ENCODE measurements at places on chromosomes 3 and 15. TPM values are rescaled to one million over a fixed set of nuclear protein-coding genes. Genes with fewer than 3 reads are reported as not detected.

Gene SLC51B
- total RNA-seq = not detected

Gene HDC
- 0.78 TPM for total RNA-seq

Gene SLC12A1
- total RNA-seq = not detected

Gene IL17RB
- 6.1 TPM for total RNA-seq

Gene TFDP2
- 95.7 TPM for total RNA-seq

GRCh38 chr15:72117486-72118016 lies 399 bp downstream of the MYO9A start:
- no peaks in the 10 kb centered on the region for H3K36me3 ChIP-seq
- peak overlapping the region; percentile 94 for H3K27ac ChIP-seq
- peaks cover 13% of the 10 kb centered on the region for H3K4me1 ChIP-seq
- DNase-seq = peak; percentile 80

DNA sequence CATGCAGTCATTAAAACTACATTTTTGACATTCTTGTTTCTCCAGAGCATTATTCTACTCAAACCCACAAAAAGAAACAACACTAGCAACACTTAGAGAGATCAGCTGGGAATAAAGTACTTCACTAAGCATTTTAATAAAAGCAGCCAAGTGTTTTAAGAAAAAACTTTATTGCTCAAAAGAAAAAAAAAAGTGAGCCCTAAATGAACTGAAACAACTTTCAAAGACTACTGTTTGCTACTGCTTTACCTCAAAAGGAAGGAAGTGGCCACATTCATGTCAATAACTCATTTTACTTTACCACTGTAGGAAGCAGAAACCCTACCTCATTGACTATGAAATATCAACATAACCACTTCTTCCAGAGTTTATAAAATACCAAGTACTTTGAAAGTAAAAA lies 91.3 kb downstream of the UACA start:
- no peak for DNase-seq
- no peaks in the 10 kb centered on the region for H3K36me3 ChIP-seq
- H3K27ac ChIP-seq = peak overlapping the region; percentile 41

DNA sequence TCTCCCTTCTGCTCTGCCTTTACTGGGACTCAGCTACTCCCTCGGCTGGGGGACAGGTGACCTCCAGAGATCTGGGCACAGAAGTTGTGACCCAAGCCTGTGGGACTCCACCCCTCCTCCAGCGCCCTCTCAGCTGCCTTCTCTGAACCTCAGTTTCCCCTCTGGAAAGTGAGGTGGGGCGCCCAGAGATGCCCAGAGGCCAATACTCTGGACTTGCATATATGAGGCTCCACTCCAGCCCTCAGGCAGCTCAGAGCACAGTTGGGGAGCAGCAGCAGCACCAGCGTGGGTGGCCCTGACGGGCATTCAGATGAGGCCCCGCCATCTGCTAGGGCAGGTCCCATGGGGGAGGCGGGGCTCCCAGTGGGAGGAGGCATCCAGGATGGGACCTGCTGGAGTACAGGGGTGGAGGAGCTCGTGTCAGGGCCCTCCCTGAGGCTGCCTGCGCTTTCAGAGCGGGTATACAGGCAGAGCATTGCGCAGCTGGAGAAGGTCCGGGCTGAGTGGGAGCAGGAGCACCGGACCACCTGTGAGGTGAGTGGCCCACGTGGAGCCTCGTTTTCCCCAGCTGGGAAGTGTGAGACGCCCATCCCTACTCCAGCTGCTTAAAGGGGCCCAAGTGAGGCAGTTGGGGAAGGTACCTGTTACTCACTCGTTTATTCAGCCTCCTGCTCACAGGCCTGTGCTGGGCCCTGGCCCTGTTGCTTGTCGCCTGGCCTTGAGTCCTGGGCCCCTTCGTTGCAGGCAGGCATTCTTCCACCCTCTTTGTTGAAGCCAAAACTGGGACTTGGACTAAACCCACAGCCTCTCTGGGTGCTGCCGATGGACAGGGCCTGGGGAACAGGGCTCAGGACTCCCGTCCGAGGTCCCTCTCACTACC lies 35.4 kb downstream of the PSTPIP1 start:
- H3K4me1 ChIP-seq = no peaks in the 10 kb centered on the region
- DNase-seq = peak; percentile 7
- H3K27ac ChIP-seq = no peak overlapping the region
- H3K27me3 ChIP-seq = peaks cover 4% of the 10 kb centered on the region
- H3K4me3 ChIP-seq = no peak overlapping the region

- H3K4me1 ChIP-seq = no peaks in the 10 kb centered on the region
- H3K27me3 ChIP-seq = no peaks in the 10 kb centered on the region
- H3K27ac ChIP-seq = no peak overlapping the region
- DNase-seq = no peak
- no peak overlapping the region for H3K4me3 ChIP-seq
Observed at GRCh38 chr3:46604127-46604526, 8.2 kb upstream of the FAM240A start.

DNA sequence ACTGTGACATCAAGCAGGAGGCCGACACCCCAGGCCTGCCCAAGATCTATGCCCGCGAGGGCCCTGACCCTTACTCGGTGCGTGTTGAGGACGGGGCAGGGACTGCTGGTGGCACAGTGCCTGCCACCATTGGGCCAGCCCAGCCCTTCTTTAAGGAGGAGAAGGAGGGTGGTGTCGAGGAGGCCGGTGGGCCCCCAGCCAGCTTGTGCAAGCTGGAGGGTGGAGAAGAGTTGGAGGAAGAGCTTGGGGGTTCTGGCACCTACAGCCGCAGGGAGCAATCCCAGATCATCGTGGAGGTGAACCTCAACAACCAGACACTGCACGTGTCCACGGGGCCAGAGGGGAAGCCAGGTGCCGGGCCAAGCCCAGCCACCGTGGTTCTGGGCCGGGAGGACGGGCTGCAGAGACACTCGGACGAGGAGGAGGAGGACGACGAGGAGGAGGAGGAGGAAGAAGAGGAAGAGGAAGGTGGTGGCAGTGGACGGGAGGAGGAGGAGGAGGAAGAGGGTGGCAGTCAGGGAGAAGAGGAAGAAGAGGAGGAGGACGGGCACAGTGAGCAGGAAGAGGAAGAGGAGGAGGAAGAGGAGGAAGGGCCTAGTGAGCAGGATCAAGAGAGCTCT lies 5.4 kb downstream of the ZBTB47 start:
- no peak for DNase-seq
- H3K4me3 ChIP-seq = no peak overlapping the region
- H3K27me3 ChIP-seq = no peaks in the 10 kb centered on the region
- peaks cover 9% of the 10 kb centered on the region for H3K4me1 ChIP-seq
- H3K27ac ChIP-seq = peak overlapping the region; percentile 67

- H3K36me3 ChIP-seq = no peaks in the 10 kb centered on the region
- no peak for DNase-seq
- H3K27ac ChIP-seq = no peak overlapping the region
- H3K4me1 ChIP-seq = no peaks in the 10 kb centered on the region
- H3K4me3 ChIP-seq = no peak overlapping the region
Observed at GRCh38 chr15:99071091-99071680, 33.7 kb upstream of the SYNM start.

DNA sequence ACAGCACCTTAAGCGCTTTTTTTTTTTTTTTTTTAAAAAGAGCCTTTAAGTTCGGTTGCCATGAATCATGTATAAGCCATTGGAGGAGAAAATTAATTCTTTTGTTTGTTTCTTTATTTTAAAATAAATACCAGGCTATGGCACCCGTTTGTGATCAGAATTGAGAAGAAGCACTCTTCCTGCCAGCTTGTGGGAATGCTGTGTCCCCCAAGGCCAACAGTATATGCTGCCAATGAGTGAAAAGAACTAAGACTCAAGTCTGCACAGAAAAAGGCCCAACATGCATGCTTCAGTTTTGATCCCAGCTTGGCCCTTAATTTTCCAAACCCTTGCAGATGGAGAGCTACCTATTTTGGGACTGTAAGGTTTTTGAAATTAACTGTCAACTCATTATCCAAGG lies 90.5 kb downstream of the LRRC3B start:
- H3K27me3 ChIP-seq = no peaks in the 10 kb centered on the region
- H3K4me3 ChIP-seq = no peak overlapping the region
- no peak overlapping the region for H3K27ac ChIP-seq
- DNase-seq = no peak
- no peaks in the 10 kb centered on the region for H3K4me1 ChIP-seq

- no peaks in the 10 kb centered on the region for H3K27me3 ChIP-seq
- no peaks in the 10 kb centered on the region for H3K4me1 ChIP-seq
- DNase-seq = no peak
- H3K4me3 ChIP-seq = no peak overlapping the region
Observed at GRCh38 chr15:90697175-90697574, 20.0 kb upstream of the BLM start.

- no peaks in the 10 kb centered on the region for H3K27me3 ChIP-seq
- no peak overlapping the region for H3K4me3 ChIP-seq
- H3K4me1 ChIP-seq = no peaks in the 10 kb centered on the region
- H3K27ac ChIP-seq = no peak overlapping the region
- no peaks in the 10 kb centered on the region for H3K36me3 ChIP-seq
- no peak for DNase-seq
Observed at GRCh38 chr3:29099296-29099695, 181.6 kb upstream of the RBMS3 start.

GRCh38 chr15:92600856-92601255 lies 54.7 kb downstream of the FAM174B start:
- H3K36me3 ChIP-seq = no peaks in the 10 kb centered on the region
- H3K27ac ChIP-seq = no peak overlapping the region
- DNase-seq = no peak
- no peaks in the 10 kb centered on the region for H3K4me1 ChIP-seq

DNA sequence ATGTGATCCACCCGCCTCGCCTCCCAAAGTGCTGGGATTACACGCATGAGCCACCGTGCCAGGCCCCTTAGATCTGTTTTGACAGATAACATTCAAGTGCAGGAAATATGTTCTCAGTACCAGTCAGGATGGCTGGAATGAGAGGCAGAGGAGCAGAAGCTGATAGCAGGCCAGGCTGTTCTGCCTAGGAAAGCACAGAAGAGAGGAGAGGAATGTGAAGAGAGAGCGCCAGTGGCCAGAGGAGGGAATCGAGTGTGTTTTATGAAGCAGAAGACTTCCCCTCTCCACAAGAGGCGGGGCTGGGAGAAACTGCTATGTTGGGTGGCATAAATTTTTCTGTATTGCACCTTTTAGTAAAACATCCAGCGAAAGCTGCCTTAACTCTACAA lies 32.0 kb upstream of the RYK start:
- no peaks in the 10 kb centered on the region for H3K27me3 ChIP-seq
- no peak overlapping the region for H3K27ac ChIP-seq

DNA sequence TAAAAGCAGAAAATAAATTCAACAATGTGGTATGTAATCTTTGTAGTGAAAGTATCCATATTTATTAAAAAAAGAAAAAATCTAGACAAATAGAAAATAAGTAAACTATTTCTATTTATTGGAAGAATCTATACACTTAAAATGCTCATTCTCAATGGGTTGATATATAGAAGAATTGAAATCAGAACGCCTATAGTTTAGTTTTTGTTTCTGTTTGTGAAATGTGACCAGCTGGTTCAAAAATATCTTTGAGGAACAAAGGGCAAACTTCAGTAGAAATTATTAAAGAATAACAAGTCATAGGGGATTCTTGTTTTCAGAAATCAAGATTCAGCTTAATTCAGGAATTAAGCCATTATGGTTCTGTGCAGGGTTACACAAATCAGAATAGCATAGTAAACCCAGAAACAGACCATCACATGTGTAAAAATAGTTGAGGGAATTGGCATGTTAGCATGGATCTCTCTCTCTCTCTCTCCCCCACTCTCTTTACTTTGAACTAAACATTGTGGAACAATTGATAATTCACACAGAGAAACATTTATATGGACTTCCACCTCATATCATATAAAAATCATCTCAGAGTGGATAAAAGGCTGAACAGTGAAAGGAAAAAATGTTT lies 134.0 kb downstream of the CHL1 start:
- no peaks in the 10 kb centered on the region for H3K36me3 ChIP-seq
- no peaks in the 10 kb centered on the region for H3K4me1 ChIP-seq
- no peaks in the 10 kb centered on the region for H3K27me3 ChIP-seq
- no peak overlapping the region for H3K4me3 ChIP-seq
- no peak for DNase-seq

DNA sequence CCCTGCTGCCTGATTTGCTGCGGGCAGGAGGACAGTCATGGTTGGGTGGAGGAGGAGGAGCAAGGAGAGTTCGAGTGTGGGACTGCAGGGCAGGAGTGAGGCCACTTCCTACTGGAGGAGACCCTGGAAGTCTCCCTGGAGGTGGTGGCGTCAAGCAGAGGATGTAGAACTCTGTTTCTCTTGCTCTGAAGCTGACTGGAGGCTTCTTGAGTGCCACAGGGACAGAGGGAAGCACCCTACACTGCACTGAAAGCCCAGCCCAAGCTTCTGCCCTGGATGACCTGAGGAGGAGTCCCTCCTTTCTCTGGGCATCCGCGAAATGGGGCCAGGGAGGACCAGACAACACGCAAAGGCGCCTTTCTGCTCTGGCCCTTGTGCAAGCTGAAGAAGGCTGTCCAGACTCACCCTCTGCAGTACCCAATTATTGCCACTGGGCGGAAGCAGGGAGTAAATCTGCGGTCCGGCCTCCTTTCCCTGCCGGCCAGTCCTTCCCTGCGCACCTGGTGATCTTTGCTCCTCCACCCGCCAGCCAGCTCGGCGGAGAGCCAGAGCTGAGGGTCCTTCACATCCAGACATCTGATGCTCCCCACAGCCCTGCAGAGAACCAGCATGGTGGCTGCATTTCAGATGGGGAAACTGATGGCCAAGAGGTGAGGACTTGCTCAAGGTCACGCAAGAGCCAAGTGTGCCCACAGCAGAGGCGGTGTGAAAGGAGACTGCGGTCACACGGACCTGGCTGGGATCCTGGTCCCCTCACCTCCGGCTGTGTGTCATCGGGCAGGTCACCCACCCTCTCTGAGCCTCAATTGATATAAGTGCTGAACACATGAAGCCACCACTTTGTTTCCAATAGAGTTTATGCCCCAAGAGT lies 207.1 kb downstream of the TBC1D2B start:
- DNase-seq = peak; percentile 73
- no peak overlapping the region for H3K27ac ChIP-seq
- H3K4me3 ChIP-seq = no peak overlapping the region

DNA sequence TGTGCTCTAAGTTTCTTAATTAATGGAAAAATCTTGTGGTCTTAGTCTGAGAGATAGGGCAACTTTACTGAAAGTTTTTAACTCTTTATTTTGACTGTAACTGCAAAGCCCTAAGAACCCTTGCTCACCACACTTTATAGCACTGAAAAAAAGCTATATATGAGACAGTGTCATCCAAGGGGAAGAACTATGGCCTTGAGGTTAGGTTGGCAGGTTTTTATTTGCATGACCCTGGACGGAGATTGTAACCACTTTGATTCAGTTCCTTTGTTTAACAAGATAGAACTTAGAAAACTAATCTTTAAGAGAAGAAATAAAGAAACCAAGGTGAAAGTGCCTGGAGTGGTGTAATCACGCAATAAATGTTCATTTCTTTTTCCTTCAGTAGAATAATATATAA lies 30.6 kb upstream of the LYSMD4 start:
- no peaks in the 10 kb centered on the region for H3K36me3 ChIP-seq
- no peak overlapping the region for H3K27ac ChIP-seq
- H3K27me3 ChIP-seq = no peaks in the 10 kb centered on the region
- no peaks in the 10 kb centered on the region for H3K4me1 ChIP-seq
- H3K4me3 ChIP-seq = no peak overlapping the region

Measured in tibial nerve (tissue), 4 donors.